ENCODE measurements at places on chromosomes 7 and 10.

GRCh38 chr7:96188174-96188581 is 133.7 kb downstream of the SLC25A13 start:
- no peak for DNase-seq

GRCh38 chr10:120386896-120387295 is 70.1 kb upstream of the PLPP4 start:
- DNase-seq, result no peak

DNA sequence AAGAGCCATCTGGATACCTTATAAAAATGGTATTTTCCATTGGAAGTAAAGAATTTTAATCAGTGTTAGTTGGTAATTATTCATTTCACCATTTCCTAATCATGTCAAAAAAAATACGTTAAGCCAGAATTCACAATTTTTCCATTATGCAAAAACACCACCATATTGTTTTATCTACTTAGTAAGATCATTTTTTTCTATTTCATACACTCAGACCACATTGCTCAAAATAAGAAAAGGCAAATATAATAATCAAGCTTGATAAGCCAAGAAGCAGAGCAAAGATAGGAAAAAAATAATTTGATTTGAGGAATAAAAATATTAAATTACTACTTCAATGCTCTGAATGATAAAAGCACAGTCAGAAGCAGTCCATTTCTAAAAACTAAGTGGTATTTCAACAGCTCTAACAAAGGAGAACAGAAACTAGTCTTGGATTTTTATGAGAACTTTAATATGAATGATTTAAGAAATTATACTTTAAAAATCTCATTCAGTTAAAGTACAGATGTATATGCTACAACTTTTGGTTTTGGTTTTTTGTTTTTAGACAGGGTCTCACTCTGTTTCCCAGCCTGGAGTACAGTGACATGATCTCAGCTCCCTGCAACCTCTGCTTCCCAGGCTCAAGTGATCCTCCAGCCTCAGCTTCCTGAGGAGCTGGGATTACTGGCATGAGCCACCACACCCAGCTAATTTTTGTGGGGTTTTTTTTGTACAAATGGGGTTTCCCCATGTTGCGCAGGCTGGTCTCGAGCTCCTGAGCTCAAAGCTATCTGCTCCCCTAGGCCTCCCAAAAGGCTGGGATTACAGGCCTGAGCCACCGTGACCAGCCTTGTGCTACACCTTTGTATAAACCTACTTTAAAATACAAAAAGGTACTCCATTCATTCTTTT is 46.6 kb downstream of the LRRN3 start:
- DNase-seq, result no peak

DNA sequence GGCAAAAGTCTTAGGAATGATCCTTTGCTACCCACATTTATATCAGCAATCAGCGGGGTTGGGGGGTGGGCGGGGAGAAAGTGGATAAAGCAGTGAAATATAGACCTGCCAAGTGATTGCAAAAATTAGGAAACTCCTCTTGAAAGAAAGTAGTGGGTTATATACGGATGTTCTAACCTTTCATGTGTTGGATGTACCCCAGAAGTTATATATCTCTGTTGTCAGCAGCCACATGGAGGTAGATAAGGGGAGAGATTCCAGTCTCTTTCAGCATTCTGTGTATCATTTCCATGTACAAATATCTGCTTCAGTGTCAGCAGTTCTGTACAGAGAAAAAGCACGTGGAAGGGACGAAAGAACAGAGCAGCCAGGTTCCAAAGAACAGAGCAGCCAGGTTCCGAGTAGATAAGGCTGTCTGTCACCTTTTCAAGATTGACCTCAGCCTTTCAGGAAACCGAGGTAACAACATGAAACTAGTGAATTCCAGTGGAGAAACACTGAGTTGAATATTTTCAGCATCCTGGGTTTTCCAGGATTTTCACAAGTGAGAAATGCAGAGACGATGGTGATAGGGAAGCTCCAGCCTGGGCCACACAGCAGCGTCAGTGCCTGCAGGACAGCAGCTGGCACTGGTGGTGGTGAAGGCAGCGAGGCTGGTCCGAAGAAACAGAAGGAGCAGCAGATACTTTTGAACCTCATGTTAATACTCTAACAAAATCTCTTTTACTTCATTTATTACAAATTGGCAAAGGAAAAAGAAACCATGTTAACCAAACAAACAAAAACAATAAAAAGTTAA is 212.3 kb downstream of the C7orf25 start:
- no peak for DNase-seq

DNA sequence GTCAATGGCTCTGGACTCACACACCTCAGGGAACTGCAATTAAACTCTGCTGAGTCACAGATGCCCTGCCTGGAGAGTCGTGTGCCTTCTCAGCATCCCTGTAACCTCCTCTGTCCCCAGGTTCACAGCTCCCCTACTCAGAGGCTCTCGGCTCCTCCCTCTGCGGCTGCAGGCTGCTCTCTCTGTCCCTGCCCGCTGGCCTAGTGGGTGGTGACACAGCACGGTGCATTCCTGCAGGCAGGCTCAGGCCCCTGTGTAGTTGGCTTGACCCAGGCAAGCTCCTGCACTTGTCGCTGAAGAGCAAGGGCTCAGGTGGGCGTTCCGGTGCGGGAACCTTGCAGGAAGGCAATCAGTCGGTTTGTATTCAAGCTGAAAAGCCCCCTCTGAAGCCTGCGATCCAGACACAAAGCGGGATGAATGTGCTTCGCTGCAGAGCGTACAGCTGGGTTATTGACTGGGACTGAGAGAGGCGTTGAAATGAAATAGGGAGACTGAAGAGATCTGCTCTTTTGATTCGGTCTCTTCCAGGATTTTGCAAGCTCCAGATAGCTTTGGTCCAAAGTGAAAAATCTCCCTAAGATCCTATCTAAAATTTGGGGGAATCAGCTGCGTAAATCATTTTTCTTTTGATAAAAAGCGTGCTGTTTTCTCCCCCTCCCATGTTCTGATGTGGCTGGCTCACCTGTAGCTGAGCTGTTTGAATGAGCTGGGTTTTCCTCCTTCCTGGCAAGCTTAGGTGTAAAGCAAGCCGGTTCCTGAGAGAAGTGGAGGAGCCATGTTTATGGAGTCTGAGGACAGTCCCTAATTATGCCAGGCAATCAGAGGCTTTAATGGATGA is 208.7 kb upstream of the PHYHIPL start:
- peak; percentile 37 for DNase-seq

- no peak for DNase-seq
Measured at GRCh38 chr7:129452589-129453231, 18.5 kb downstream of the STRIP2 start.

DNA sequence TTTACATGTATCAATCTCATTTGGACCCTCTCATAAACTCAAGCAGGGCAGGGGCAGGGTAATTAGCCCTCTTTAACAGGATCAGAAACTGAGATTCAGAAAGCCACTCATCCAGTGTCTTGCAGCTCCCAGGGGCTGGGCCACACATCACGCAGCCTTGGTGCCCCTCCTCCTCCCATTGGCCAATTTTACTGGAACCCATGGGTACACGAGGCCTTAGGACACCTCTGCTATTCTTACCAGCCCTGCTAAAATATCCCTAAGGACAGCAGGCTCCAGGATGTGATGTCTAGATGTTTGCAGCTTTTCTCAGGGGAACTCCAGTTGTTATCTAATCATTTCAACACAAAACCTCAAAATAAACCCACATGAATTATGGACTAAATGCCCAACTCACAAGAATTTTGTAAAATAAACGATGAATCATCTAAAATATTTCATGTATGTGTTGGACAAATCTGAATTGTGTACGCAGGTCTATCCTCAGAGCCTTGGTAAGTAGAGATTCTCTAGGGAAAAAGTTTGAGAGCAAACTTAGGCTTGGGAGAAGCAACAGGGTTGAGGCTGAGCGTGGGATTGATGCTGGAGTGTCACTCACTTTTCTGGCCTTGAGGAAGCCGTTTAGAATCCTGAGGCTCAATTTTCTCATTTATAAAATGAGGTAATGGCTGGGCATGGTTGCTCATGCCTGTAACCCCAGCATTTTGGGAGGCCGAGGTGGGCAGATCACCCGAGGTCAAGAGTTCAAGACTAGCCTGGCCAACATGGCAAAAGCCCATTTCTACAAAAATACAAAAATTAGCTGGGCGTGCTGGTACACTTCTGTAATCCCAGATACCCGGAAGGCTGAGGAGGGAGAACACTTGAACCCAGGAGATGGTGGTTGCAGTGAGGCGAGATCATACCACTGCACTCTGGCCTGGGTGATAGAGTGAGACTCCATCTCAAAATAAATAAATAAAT is 69.7 kb upstream of the TNS3 start:
- DNase-seq, result no peak

DNA sequence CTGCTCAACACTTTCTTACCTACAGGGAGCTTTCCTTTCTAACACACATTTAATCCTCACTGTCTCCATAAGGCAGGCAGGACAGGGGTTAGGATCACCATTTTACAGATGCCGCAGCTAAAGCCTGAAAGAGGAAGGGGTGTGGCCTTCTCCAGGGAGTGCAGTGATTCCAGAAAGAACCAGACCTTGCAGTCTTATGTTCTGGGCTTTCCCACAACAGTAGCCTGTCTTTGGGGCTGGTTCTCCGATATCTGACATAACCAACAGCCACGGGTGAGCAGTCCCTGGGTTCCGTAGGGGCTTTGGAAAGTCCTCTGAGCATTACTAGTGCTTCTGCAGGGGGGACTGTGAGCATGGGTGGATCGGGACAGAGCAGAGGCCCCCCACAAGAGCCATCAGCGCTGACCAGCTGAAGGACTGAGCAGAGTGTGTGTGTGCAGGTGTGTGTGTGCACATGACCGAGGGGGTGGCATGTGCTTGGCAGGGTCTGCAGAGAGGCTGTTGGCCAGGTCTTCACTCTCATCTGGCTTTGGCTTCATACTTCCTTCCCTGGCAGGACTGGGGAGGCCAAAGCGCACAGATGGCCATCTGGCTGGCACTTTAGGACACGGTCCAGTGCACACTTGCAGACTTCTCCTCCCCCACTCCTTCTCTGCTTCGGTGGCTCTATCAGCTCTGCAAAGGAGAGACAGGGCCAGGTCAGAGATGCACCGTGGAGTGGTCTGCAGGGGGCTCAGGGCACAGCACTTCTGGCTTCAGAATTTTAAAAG is 400.3 kb downstream of the RPS24 start:
- DNase-seq, result peak; percentile 48

DNA sequence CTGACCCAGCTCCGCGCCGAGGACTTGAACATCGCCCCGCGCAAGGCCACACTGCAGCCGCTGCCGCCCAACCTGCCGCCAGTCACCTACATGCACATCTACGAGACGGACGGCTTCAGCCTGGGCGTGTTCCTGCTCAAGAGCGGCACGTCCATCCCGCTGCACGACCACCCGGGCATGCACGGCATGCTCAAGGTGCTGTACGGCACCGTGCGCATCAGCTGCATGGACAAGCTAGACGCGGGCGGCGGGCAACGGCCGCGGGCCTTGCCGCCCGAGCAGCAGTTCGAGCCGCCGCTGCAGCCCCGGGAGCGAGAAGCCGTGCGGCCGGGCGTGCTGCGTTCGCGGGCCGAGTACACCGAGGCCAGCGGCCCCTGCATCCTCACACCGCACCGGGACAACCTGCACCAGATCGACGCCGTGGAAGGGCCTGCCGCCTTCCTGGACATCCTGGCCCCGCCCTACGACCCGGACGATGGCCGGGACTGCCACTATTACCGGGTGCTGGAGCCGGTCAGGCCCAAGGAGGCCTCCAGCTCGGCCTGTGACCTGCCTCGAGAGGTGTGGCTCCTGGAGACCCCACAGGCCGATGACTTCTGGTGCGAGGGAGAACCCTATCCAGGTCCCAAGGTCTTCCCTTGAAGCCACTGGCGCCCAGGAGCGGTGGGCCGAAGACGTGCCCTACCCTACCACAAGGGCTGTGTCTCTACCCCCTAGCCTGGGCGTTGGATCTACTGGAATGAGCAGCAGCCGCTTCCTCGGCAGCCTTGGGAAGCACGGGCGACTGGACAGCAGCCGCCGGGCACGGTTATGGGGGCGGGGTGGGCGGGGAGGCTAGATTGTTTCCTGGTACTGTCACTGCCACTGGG is 945 bp downstream of the ADO start:
- DNase-seq, result no peak

DNA sequence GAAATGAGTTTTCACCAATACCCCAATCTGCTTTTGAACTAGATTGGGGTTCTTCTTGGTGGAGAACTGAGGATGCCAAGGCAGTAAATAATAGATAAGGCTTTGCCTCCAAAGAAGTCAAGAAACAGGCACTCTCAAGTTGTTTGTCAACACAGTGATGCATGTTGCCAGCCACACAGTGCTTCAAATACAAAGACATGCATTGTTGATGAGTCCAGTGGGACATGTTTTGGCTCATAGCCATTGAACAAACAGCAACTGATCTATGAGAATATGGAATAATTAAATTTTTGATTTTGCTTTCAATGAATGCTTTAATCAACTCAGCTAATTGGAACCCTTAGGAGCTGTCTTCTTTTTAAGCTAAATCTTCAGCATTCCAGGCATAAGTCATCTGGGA is 346.4 kb downstream of the THSD7A start:
- DNase-seq, result no peak
